ENCODE measurements at places on chromosomes 3 and 15.
A peak's percentile ranks its signal among the peaks of the same experiment; 100 is the strongest.

DNA sequence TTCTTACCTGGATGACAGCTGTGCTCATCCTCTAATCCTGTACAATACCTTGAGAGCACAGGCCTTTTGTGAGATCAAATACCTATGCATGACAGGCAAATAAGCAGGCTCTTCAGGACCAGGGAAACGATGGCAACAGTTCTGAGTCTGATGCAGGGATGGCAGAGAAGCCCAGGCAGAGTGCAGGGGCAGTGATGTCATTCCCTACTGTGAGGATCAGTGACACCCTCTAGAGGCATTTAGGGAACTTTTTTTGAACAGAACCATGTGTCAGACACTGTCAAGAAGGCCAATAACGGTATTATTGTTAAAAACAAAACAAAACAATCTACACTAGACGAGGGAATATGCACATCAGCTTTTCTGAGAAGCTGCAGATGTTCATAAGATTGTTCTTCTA, 314.8 kb upstream of the CTDSPL start:
- DNase-seq = peak; percentile 46

GRCh38 chr3:25938566-25939325, 148.9 kb downstream of the OXSM start:
- DNase-seq = no peak

DNA sequence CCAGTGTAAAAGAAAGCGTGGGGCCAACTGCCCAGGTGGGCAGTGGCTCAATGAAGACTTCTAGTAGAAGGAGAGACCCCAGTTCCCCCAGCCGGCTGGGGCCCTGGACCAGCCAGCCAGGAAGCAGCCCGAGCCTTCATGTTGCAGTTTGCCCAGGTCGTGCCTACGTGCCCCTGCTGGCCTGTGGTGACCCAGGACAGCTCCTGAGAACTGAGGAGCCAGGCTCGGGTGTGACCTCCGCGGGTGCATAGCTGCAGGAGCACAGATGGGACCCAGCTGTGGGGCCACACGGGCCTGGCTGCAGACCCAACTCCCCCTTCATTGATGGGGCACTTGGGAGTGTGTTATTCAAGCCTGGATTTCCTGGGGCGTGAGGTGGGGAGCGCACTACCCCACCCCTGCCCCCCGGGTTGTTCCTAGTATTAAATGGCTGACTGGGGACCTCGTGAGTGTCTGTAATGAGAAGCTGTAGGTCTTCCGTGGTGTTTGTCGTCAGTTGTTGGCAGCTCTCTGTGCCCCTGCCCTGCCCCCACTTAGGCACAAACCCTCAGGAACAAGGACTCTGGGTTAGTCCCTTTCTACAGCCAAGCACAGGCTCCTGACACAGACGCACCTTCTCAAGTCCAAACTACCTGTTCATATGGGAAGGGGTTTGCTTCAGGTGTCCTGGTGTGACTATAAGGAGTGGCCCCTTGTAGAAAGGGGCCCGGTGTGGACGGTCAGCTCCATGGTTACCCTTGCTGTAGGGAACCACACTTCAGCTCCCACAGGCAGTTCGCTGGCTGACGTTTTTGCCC, 39.1 kb downstream of the IDH2 start:
- no peak for DNase-seq

DNA sequence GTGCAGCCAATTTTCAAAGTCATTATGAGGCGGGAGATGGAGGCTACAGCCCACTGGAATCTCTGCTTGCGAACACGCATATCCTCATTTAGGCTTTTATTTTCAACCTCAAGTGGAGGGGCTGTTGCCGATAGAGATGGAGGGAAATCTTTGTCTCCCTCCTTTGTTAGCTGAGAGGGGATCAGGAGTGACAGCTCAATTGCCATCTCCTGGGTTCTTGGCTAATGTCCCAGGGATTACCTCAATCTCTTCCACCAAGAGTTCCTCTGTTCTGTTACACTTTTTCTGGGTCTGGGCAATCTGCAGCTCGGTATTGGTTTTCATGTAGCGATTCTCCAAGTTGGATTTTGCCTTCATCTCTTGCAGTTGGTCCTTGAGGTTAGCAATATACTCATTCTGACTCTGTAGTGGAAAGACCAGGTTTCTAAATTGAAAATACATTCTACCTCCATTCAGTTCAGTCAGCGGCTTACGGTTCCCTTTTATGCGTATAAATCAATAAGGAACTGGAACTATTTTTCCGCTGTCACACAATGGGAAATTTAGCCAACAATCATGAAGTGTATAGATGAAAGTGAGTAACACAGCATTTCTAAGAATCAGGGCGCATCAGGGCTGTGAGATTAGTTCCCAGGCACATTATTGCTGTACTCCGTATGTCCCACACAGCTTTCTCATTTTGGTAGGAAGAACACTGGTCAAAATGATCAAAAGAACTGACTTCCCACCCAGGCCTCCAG, 36.2 kb upstream of the RPL35A start:
- no peak for DNase-seq

- peak; percentile 78 for DNase-seq
Observed at GRCh38 chr15:78243491-78243941, 9.2 kb upstream of the ACSBG1 start.

- no peak for DNase-seq
Observed at GRCh38 chr15:89379251-89379695, 44.6 kb upstream of the POLG start.
